ENCODE measurements at places on chromosomes 6 and 20.

GRCh38 chr20:20206788-20207187 lies 154.5 kb downstream of the CFAP61 start:
- H3K27me3 ChIP-seq = peaks cover 25% of the 10 kb centered on the region
- H3K4me3 ChIP-seq = no peak overlapping the region
- H3K27ac ChIP-seq = no peak overlapping the region
- no peaks in the 10 kb centered on the region for H3K36me3 ChIP-seq
- DNase-seq = no peak

- H3K4me1 ChIP-seq = peaks cover 24% of the 10 kb centered on the region
- DNase-seq = peak; percentile 48
- H3K27ac ChIP-seq = no peak overlapping the region
- no peak overlapping the region for H3K4me3 ChIP-seq
- no peaks in the 10 kb centered on the region for H3K36me3 ChIP-seq
Observed at GRCh38 chr6:14799928-14800327, 445.9 kb upstream of the JARID2 start.

GRCh38 chr20:41360831-41361756 lies 5.5 kb downstream of the EMILIN3 start:
- DNase-seq = no peak
- no peaks in the 10 kb centered on the region for H3K27me3 ChIP-seq
- no peak overlapping the region for H3K27ac ChIP-seq
- no peak overlapping the region for H3K4me3 ChIP-seq

DNA sequence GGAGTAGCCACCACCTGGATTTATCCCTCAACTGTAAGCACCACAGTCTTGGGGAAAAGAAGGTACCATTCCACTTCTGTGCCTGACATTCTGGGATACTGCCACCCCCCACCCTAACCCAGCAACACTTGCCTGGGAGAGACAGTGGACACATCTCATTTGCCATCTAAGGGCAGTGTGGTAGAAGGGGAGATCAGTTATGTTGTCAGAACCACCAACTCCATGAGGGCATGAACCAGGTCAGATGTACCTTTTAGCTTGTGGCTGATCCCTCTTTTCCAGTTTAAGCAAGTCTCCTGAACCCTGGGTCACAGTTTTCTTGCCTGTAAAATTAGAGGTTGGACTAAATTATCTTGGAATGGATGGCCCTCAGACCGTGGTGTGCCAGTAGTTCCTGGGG lies 165.5 kb downstream of the SCP2D1 start:
- H3K4me3 ChIP-seq = no peak overlapping the region
- no peak for DNase-seq
- no peaks in the 10 kb centered on the region for H3K4me1 ChIP-seq
- no peak overlapping the region for H3K27ac ChIP-seq
- no peaks in the 10 kb centered on the region for H3K27me3 ChIP-seq

GRCh38 chr6:134416418-134417154 lies 98.7 kb upstream of the SGK1 start:
- H3K4me1 ChIP-seq = no peaks in the 10 kb centered on the region
- H3K36me3 ChIP-seq = no peaks in the 10 kb centered on the region
- no peak for DNase-seq
- H3K27me3 ChIP-seq = no peaks in the 10 kb centered on the region
- no peak overlapping the region for H3K27ac ChIP-seq
- no peak overlapping the region for H3K4me3 ChIP-seq

GRCh38 chr20:44792796-44793195 lies 17.6 kb downstream of the RIMS4 start:
- no peaks in the 10 kb centered on the region for H3K4me1 ChIP-seq
- no peak overlapping the region for H3K4me3 ChIP-seq
- peaks cover 16% of the 10 kb centered on the region for H3K27me3 ChIP-seq
- DNase-seq = no peak

DNA sequence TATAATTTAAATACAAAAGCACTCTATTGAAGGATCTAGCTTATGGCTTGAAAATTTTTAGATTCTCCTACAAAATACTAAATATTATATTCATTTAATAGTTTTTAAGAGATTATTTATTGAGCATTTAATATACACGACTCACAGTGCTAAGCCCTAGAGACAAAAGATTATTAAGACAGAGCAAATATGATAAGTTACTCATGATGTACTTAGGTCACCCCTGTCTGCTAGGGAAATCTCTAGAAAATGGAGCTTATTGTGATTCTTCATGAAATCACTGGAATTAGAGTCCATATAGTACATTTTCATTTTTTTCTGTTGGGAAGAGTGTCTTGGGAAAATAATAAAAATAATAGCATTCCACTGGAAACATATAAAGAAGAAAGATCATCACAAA lies 37.8 kb downstream of the BEND6 start:
- peaks cover 2% of the 10 kb centered on the region for H3K27me3 ChIP-seq
- DNase-seq = no peak
- no peak overlapping the region for H3K4me3 ChIP-seq
- no peaks in the 10 kb centered on the region for H3K36me3 ChIP-seq
- H3K27ac ChIP-seq = no peak overlapping the region

DNA sequence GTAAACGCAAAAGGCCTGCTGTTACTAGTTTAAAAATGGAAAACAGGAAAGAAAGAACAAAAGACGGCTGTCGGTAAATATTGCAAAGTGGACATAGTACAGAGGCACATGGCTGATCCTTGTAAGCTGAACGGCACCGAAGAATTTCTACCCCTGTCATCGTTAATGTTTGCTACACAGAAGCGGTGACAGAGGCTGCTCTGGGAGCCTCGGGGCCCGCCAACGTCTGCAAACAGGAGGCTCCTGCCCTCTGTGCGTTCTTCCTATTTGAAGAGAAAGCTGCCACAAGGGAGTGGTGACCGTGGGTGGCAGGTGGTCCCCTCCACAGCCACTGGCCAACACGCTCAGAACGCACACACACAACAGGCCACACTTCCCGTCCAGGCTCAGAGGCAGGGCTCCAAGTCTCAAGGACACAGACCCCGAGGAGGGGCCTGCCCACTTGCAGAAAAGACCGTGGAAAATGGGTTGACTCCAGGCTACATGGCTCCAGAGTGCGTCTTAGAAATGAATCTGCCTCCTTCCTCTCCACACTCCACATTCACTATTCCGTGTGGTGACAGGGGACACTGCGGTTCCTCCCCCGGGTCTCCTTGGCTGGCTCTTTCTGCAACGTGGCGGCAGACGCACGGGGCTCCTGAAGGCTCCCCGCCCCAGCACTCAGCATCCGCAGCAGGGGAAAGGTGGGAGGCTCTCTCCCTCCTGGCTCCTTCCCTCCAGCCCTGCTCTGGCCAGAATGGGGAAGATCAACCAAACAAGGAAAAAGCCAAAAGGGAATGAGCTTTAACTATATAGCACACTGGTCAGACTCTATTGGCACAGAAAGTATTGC lies 64.5 kb downstream of the GMPR start:
- no peaks in the 10 kb centered on the region for H3K36me3 ChIP-seq
- H3K27ac ChIP-seq = no peak overlapping the region
- H3K4me3 ChIP-seq = no peak overlapping the region

- peak; percentile 56 for DNase-seq
- peaks cover 33% of the 10 kb centered on the region for H3K4me1 ChIP-seq
- H3K36me3 ChIP-seq = peaks cover 38% of the 10 kb centered on the region
- peak overlapping the region; percentile 79 for H3K4me3 ChIP-seq
- peak overlapping the region; percentile 98 for H3K27ac ChIP-seq
Observed at GRCh38 chr6:32852844-32853540, 512 bp downstream of the TAP1 start.

- H3K27ac ChIP-seq = no peak overlapping the region
- no peaks in the 10 kb centered on the region for H3K4me1 ChIP-seq
- DNase-seq = no peak
- H3K27me3 ChIP-seq = no peaks in the 10 kb centered on the region
Observed at GRCh38 chr6:166530211-166531095, 56.0 kb downstream of the RAMACL start.

DNA sequence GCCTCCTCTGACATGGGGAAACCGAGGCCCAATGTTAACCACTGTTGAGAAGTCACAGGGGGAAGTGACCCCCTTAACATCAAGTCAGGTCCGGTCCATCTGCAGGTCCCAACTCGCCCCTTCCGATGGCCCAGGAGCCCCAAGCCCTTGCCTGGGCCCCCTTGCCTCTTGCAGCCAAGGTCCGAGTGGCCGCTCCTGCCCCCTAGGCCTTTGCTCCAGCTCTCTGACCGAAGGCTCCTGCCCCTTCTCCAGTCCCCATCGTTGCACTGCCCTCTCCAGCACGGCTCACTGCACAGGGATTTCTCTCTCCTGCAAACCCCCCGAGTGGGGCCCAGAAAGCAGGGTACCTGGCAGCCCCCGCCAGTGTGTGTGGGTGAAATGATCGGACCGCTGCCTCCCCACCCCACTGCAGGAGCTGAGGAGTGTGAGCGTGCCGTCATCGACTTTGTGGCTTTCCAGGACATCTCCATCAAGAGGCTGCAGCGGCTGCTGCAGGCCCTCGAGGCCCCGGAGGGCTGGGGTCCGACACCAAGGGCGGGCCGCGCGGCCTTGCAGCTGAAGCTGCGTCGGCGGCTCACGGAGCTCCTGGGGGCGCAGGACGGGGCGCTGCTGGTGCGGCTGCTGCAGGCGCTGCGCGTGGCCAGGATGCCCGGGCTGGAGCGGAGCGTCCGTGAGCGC lies 1.6 kb downstream of the TNFRSF6B start:
- H3K27me3 ChIP-seq = no peaks in the 10 kb centered on the region
- H3K36me3 ChIP-seq = peaks cover 62% of the 10 kb centered on the region
- no peaks in the 10 kb centered on the region for H3K4me1 ChIP-seq
- DNase-seq = no peak
- H3K4me3 ChIP-seq = no peak overlapping the region
- no peak overlapping the region for H3K27ac ChIP-seq

- H3K36me3 ChIP-seq = no peaks in the 10 kb centered on the region
- peaks cover 28% of the 10 kb centered on the region for H3K4me1 ChIP-seq
- peaks cover 5% of the 10 kb centered on the region for H3K27me3 ChIP-seq
Observed at GRCh38 chr6:42451333-42452170, at the start of gene TRERF1. TRERF1 (minus strand) TSS chr6:42451926; CDS start chr6:42269590, 182,336 bp downstream.

DNA sequence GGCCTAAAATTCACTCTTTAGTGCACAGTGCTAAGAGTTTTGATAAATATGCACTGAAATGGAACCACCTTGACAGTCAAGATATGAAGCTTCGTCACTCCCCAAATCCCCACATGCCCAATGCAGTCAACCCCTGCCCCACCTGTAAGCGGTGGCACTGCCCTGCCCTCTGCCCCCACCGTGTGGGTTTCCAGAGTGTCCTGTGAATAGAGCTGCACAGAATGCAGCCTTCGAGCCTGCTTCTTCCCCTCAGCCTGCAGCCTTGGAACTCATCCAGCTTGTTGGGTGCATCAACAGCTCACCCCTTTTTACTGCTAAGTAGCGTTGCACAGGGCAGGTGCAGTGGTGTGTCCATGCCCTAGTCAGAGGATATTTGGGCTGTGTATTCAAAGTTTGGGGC lies 216.3 kb downstream of the SYNDIG1 start:
- no peak overlapping the region for H3K4me3 ChIP-seq
- H3K4me1 ChIP-seq = no peaks in the 10 kb centered on the region
- no peak overlapping the region for H3K27ac ChIP-seq
- no peak for DNase-seq

- H3K4me3 ChIP-seq = no peak overlapping the region
- H3K27ac ChIP-seq = no peak overlapping the region
- no peak for DNase-seq
- no peaks in the 10 kb centered on the region for H3K4me1 ChIP-seq
Observed at GRCh38 chr20:57611586-57612311, 8.5 kb downstream of the ZBP1 start.

- H3K27me3 ChIP-seq = no peaks in the 10 kb centered on the region
- DNase-seq = no peak
- no peak overlapping the region for H3K27ac ChIP-seq
- no peak overlapping the region for H3K4me3 ChIP-seq
- H3K4me1 ChIP-seq = peaks cover 11% of the 10 kb centered on the region
Observed at GRCh38 chr6:166932616-166933015, 23.7 kb downstream of the RNASET2 start.

DNA sequence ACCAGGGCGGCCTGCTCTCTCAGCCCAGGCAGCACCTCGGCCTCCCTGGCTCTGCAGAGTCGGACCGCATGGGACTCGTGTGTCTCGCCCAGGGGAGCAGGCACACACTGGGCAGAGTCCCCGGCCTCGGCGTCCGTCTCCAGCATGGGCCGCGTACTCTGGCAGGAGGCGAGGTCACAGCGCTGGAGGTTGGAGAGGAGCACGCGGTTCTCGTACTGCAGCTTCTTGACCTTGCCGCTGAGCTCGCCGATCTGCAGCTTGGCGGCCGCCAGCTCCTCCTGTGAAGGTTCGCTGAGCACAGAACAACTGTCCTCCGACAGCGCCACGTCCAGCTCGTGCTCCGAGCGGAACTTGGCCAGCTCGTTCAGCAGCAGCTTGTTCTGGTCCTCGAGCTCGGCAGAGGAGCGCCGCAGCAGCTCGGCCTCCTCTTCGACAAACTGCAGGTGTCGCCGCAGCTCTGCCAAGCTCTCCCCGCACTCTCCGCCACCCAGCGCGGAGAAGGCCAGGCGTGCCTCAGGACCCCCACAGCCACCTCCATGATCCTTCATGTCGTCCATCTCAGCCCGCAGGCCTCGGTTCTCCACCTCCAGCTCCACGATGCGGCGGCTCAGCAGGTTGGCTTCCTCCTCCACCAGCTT lies 42.0 kb upstream of the DSN1 start:
- no peaks in the 10 kb centered on the region for H3K4me1 ChIP-seq
- no peak for DNase-seq
- H3K36me3 ChIP-seq = peaks cover 74% of the 10 kb centered on the region

- H3K27me3 ChIP-seq = no peaks in the 10 kb centered on the region
- H3K36me3 ChIP-seq = no peaks in the 10 kb centered on the region
- no peak overlapping the region for H3K27ac ChIP-seq
- peaks cover 19% of the 10 kb centered on the region for H3K4me1 ChIP-seq
Observed at GRCh38 chr6:53189554-53189953, 40.9 kb upstream of the GCM1 start.

GRCh38 chr6:81797591-81797990 lies 45.1 kb upstream of the TENT5A start:
- no peak overlapping the region for H3K4me3 ChIP-seq
- no peaks in the 10 kb centered on the region for H3K4me1 ChIP-seq
- no peaks in the 10 kb centered on the region for H3K36me3 ChIP-seq
- DNase-seq = no peak
- no peaks in the 10 kb centered on the region for H3K27me3 ChIP-seq
- no peak overlapping the region for H3K27ac ChIP-seq

DNA sequence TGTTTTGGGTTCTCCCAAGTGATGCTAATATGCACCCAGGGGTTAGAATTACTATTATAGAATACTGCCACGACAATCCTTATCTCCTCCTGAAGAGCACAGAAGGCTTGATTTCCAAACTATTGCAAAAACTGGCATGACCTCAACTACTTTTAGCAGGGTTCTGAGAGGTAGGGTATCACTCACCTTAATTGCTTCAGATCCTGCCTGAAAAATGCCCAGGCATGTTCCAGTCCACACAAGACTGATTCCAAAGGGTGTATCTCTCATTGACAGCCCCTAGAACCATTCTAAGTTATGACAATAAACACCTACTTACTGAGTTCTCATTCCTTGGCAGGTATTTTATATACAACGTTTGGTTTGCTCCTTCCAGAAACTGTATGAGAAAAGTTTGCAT lies 5.0 kb upstream of the DSE start:
- no peak overlapping the region for H3K27ac ChIP-seq
- no peak overlapping the region for H3K4me3 ChIP-seq
- DNase-seq = no peak
- H3K36me3 ChIP-seq = no peaks in the 10 kb centered on the region
- peaks cover 4% of the 10 kb centered on the region for H3K27me3 ChIP-seq
